ENCODE measurements at places on chromosomes 2 and 18. TPM values are rescaled to one million over a fixed set of nuclear protein-coding genes. Genes with fewer than 3 reads are reported as not detected.

The PLB1 gene
- 1.5 TPM for total RNA-seq

The ASPRV1 gene
- total RNA-seq: 0.37 TPM

The GDF7 gene
- 0.10 TPM for total RNA-seq

The SIX3 gene
- total RNA-seq: 0.39 TPM

The PLCD4 gene
- 0.29 TPM for total RNA-seq

The FER1L5 gene
- not detected for total RNA-seq

The ACAA2 gene
- 56.2 TPM for total RNA-seq

The WDR54 gene
- total RNA-seq: 90.3 TPM

The ZSWIM2 gene
- not detected for total RNA-seq

The DLGAP1 gene
- not detected for total RNA-seq
